Stimulated activated CD8-positive, alpha-beta memory T cell treated with anti-CD3 and anti-CD28 coated beads, Interleukin-7, amount 100 ng/mL, for 1 hour (primary cell): ENCODE measurements at places on chromosomes 1 and 21.

DNA sequence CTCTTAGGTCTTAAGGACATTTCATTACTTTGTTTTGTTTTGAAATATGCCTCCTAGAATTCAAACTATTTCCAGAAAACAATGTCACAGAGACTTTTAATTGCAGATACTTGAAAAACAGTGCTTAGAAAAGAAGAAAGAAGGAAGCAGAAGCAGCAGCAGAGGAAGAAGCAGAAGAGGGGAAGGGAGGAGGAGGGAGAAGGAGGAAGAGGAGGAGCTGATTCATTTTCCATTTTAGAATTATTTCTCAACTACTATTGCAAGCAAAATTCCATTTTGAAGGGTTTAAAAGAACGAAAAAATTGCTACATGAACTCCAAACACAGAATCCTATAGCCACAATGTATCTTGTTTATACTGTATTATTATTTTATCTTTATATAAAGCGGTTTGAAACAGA lies 13.9 kb downstream of the RC3H1 start:
- no peak for DNase-seq

GRCh38 chr1:147892216-147892615 lies 10.4 kb upstream of the GJA8 start:
- no peak for DNase-seq

DNA sequence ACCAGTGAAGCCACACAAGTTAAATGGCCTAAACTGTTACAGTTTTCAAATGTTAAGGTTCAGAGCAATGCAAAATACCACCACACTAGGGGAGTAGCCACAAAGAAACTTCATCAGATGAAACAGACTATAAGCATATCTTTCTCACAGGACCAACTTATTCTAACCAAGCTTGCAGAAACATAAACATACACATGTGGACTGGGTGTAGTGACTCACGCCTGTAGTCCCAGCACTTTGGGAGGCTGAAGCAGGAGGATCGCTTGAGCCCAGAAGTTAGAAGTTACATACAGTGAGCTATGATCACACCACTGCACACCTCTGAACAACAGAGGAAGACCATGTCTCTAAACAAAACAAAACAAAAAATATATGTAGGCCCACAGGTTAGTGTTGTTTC lies 17.3 kb downstream of the WDR47 start:
- DNase-seq, result no peak

DNA sequence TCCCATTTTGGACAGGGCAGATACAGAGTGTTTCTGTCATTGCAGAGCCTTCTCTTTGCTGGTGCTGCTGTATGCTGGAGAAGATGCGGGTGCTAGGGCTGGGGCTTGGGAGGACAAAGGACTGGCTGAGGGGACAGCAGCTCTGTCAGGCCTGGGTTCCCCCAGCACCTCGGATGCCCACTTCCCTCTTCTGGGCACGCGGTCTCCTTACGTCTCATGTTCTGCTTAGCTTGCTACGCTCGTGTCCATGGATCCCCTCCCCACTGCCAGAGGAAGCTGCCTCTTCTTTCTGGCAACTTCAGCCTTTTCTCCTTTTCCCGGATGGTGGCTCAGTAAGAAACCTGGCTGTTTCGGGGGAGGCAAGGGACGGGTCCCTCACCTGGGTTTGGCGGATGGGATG lies 75.7 kb downstream of the ARHGEF10L start:
- DNase-seq, result no peak

DNA sequence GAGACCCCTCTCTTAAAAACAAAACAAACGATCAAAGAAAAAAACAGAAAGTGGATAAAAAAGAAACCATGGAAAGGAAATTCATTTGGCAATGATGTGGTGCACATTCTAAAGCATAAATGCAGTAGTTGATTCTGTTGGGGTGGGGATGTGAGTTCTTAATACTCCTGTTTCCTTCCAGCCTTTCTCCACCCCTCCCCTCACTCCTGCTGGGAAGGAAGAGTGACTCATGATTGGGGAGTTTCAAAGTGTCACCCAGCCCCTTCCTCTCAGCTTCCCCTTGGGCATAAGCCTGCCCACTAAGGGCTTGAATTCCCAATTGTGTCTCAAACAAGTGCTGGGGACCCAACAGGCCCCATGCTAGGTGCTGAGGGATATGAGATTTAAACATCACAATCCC lies 6.7 kb upstream of the PINK1 start:
- no peak for DNase-seq

DNA sequence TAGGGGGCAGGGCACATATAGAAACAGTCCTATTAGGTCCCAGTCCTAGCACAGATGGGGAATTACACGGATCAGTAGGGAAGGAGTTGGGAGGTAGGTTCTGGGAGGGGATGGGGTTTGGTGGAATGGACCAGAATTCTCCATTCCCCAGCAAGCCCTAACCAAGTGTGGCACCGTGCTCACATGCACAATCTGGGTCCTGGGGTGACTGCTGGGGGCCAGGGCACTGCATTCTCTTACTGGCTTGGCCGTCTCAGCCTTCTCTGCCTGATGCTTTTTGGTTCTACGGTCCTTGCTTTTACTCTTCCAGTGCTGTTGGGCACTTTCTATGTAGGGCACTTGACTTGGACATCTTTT lies 53.9 kb downstream of the NENF start:
- no peak for DNase-seq

DNA sequence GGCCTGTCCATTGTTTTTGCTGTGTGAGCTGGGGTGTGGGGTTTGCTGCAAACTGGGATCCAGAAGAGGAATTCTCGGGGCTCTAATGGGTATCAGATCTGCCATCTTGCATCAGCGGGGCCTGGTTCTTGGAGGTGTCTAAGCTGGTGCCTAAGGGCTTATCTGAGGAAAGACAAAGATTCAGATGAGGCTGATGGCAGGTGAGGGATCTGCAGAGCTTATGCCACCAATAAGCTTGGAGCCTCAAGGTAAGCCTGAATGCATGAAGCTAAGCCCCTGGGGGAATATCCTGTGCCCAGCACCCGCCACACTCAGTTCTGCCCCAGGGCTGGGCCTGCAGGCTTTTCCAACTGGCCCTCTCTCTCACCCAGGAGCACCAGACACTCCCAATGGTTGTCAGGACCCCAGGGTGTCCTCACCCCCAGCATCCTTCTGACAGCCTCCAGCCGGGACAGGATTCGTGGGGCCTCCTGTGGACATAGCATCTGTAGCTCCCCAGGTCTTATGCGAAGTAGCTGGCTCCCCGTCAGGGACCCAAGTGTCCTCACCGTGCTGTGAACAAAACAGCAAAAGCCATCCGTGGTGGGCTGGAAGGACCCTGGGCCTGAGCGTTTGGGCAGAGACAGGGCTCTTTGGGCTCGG lies 9.5 kb upstream of the GSTM3 start:
- DNase-seq, result no peak

- DNase-seq, result no peak
Measured at GRCh38 chr1:6893388-6893787, 108.1 kb downstream of the CAMTA1 start.

GRCh38 chr1:64699327-64699726 lies 45.5 kb upstream of the RAVER2 start:
- DNase-seq, result no peak

DNA sequence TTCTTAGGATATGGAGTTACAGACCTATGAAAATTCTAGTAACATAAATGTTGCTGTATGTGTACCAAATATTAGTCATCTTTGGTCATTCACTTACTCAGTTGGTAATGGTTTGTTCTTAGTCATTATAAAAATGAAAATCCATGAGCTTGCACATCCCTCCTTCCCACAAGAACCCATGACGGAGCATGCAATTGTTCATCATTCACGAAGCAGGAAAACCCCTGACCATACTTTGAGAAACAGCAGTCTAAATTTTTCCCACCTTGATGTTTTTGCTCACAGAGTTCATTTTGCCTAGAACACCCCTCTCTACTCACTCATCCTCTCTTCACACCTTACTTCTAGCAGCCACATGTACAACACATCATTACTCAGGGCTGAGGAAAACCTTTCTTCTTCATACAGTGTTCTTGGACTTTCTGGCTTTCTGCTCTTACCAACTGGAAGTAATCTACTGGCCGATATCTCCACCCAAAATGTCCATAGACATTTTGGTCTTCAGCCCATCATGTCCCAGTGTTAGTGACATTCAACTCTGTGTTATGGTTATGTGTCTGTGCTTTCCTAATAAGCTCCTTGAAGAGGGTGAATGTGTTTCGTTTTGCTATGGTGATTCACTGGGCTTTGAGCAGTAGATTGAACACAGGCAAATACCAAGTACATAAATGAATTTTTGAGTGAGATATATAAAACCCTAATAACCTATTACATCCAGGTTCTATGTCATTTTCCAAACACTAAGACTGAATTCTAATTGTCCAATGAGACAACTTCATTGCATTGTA lies 189.9 kb downstream of the ZC3H11B start:
- DNase-seq, result no peak

DNA sequence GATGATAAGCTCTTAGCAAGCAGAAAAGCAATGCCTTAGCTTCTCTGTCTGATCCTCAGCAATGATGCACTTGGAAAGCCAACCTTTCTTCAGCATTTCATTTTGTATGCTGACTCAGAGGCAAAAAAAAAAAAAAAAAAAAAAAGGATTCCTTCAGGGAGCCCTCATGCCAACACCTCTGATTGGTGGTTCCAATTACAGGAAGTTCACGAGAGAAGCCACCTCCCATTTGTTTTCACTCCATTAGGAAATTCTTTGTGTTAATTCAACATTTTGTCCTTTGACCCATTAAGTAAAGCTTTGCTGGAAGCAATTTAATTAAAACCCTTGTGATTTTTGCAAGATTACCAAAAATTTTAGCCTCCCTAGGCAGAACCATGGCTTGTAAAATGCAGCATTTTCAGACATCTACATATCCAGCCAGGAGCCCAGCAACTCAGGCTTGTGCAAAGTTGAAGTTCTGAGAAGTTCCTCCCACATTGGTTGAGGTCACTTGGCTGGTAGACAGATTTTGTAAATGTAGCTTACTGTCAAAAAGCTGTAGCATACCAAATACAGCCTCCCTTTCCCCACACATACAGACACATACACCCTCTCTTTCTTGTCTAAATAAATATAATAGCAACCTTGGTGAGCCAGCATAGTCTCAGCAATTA lies 27.1 kb upstream of the VTCN1 start:
- DNase-seq, result no peak

DNA sequence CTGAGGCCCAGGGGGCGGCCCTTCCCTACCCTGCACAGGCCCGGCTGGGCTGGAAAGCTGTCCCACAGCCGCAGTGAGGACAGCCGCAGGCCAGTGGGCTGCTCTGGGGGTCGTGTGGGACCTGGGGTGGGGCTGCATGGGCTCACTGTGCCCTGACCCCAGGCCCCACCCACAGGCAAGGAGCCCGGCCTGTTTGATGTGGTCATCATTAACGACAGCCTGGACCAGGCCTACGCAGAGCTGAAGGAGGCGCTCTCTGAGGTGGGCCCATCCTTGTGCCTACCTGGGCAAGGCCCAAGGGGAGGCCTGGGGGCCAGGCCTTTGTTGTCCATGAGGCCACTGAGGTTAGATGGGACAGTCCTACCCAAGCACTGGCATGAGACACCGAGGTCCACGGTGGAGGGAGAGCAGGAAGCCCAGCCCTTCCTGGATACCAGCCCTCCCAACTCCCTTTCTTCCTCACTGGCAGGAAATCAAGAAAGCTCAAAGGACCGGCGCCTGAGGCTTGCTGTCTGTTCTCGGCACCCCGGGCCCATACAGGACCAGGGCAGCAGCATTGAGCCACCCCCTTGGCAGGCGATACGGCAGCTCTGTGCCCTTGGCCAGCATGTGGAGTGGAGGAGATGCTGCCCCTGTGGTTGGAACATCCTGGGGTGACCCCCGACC lies 1.4 kb upstream of the GJC2 start:
- DNase-seq, result no peak

GRCh38 chr1:169326261-169326955 lies 41.2 kb downstream of the NME7 start:
- no peak for DNase-seq

GRCh38 chr1:43414634-43415223 lies 25.0 kb downstream of the SZT2 start:
- peak; percentile 23 for DNase-seq

DNA sequence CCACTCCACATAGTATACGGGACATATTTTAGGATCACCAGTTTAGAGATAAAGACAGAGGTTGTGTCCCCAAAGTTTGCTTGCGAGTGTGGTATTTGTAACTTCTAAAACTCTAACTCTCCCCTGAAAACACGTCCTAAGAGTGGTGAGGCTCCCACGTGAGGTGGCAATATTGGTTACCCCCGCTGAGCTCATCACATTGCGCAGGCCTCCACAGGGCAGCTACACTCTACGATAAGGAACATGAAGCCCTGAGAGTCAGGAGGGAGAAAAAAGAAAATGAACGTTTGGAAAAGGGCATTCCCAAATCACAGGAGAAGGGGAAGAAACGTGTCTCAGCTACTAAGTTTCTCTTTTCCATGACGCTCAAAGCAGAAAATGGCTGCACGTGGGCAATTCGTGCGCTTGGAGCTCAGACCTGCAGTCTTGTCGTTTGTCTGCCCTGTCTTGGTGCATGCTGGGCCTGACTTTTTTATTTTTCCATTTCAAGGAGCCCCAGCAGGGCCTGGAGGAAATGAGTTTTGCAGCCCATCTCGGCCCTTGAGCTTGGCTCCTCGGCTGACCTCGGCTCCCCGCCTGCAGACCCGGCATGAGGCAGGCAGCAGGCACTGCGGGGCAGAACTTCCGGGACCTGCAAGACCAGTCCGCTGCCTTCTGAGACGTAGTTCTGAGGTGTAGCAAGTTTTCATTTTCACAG lies 25.7 kb downstream of the ERG start:
- DNase-seq, result no peak

GRCh38 chr1:155636397-155637153 lies 26.6 kb downstream of the MSTO1 start:
- no peak for DNase-seq

DNA sequence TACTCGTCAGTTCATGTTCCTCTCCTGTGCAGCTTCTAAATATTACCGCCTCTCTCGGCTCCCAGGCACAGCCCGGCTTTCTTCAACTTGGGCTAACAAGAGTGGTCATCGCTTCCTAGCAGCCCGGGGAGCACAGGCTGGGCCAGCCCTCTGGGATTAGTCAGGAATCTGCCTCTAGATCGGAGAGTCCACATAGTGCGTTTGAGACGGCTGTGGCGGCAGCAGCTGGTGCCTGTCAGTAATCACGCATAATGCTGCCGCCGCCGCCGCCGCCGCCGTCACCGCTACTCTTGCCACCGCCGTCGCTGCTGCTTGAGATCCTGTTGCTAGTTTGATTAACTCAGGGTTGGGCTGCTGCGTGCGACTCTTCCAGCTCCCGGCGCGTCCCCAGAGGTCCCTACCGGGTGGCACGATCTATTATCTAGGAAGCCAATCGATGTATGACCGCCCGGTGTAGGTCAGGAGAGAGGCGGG lies at the start of gene RXRG:
RXRG (minus strand) TSS at position 230 of the 474 bp plus-strand sequence. CDS start 233 bp downstream, outside the sequence.
- DNase-seq, result no peak

DNA sequence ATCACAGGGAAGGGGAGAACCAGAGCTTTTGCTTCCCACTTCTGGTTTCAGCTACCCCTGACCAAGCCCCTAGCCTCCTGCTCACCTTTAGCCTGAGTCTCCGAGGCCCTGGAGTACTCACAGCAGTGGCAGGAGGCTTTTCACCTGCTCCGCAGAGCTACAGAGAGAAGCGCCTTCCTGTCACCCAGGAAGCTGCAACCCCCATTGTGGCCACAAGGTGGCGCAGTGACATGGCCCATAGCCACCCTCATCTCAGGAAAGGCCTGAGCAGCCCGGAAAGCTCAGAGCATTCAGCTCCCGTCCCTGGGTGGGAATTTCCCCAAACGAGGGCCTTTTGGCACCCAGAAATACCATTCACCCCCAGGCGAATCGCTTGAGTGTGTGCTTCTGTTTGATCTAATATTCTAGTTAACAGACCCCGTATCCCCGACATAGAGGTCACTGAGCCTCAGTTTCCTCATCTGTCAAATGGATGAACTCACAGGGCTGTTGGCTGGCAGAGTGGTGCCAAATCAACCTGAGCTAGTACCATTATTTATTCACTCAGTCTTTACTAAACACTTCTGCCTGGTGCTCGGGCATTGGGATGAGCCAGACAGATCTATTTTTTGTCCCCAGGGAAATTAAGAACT lies 25.3 kb downstream of the A3GALT2 start:
- DNase-seq, result peak; percentile 83
